IMR-90 (cell line): ENCODE measurements at places on chromosomes 3 and 15. TPM values are rescaled to one million over a fixed set of nuclear protein-coding genes. Genes with fewer than 3 reads are reported as not detected.

FSTL1 gene
- total RNA-seq = 1,097 and 1,642 TPM in 2 replicates

SHF gene
- 1.8 and 2.2 TPM in 2 replicates for total RNA-seq

CRABP1 gene
- total RNA-seq = not detected in 2 replicates

CRELD1 gene
- total RNA-seq = 8.6 and 9.4 TPM in 2 replicates

ISL2 gene
- 1.1 and 1.3 TPM in 2 replicates for total RNA-seq

GOLGA6B gene
- not detected in 2 replicates for total RNA-seq

NANOGP8 gene
- total RNA-seq = not detected in 2 replicates

SCAANT1 gene
- not detected in 2 replicates for total RNA-seq

MITF gene
- 13.3 and 16.7 TPM in 2 replicates for total RNA-seq

CHDH gene
- total RNA-seq = under 0.01 and 0.28 TPM in 2 replicates

ADAMTS9 gene
- 1.1 TPM in 2 replicates for total RNA-seq

SEMA3G gene
- not detected in 2 replicates for total RNA-seq

CLRN1 gene
- not detected in 2 replicates for total RNA-seq

SERPINI2 gene
- not detected in 2 replicates for total RNA-seq

HACL1 gene
- 28.1 and 31.4 TPM in 2 replicates for total RNA-seq

GPR160 gene
- total RNA-seq = 0.18 and 0.28 TPM in 2 replicates

BTD gene
- total RNA-seq = 14.2 and 21.1 TPM in 2 replicates

FBXW12 gene
- not detected in 2 replicates for total RNA-seq

CPNE9 gene
- not detected in 2 replicates for total RNA-seq

CILP gene
- under 0.01 TPM in 1 of 2 replicates, not detected in the other for total RNA-seq
